ENCODE measurements at places on chromosomes 7 and 10.
A peak's percentile ranks its signal among the peaks of the same experiment; 100 is the strongest.

- no peak for DNase-seq
These were observed 2.7 kb upstream of the LIPF start for GRCh38 chr10:88661577-88661976.

DNA sequence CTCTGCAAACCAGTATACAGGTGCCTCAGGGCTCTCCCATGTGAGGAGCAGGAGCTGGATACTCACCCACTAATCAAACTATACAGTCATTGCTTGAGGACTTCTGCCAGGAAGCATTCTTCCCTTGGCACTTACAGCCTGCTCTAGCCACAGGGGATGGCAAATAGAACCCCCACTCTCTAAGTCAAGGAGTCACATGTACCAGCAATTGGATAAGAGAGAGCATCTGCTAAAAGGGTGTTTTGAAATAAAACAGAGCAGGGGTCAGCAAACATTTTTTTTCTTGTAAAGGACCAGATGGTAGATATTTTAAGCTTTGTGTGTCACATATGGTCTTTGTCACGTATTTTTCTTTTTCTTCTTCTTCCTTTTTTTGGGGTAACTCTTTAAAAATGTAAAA is 865.2 kb upstream of the GHITM start:
- DNase-seq: no peak

GRCh38 chr10:122768389-122768745 is 68.7 kb upstream of the C10orf120 start:
- DNase-seq: no peak

DNA sequence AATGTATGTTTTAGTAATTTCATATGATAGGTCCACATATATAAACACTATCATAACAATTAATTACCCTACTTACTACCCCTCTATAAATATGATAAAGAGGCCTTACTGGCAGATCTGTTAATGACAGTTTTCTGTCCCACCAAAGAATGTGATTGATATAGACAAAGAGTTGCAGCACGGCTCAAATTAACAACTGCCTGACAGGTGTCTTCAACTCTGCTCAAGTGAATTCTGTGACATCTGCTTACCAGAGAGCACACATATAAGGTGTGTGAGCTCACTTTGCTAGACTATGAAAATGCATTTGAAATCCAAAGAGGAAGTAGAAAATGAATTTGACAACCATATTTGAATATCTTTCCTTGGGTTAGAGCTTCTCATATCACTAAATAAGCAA is 36.6 kb downstream of the CACNA2D1 start:
- no peak for DNase-seq

GRCh38 chr7:80807166-80807900 is 111.5 kb downstream of the SEMA3C start:
- DNase-seq: no peak

DNA sequence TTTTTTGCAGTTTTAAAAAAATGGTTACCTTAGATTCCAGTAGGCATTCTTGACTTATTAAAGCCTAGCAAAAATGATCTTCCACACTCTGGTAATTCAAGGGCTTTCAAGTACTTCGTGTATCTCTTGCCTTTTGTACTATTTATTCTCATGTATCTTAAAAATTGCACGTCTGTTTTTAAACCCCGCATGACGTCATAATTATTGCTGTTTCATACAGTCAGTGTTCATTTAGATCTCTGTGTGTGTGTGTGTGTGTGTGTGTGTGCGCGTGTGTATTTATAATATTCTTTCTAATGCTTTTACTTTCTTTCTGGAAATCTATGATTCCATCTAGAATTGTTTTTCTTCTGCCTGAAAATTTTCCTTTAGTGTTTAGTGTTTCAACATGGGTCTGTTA is 234.2 kb downstream of the CCSER2 start:
- DNase-seq: no peak

GRCh38 chr10:89363729-89364442 is 14.0 kb upstream of the IFIT1B start:
- DNase-seq: no peak

DNA sequence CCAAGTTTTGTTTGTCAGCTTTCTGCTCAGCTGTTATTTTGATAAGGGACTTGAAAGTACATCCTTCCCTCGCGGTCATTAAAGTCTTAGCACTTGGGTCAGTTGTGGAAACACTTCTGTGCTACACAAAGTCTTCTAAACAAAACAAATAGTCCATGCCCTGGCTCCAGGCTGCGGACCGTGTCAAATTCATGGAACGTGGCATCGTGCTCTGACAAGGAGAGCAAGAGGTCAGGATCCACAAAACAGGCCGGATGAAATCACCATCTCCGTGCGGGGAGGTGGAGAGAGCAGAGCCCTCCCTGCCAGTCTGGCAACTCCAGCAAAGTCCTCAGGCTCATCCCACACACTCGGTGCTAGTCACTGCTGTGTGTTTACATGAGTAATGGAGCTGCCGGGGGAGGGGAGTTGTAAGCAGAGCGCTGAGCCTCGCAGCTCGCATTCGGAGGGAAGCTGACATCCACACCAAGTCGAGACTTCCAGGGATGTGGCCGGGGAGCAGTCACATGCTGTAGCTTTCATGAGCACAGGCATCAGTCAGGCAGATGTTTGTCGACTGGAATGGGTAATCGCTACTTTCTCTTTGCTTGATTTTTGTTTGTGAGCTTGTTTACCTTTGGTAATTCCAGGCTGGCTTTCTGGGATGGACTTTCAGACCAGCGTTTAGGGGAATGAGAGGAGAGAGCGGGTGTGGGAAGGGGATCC is 147.6 kb downstream of the ARID5B start:
- DNase-seq: no peak

GRCh38 chr7:130149281-130150139 is 55.7 kb downstream of the TMEM209 start:
- DNase-seq: no peak

DNA sequence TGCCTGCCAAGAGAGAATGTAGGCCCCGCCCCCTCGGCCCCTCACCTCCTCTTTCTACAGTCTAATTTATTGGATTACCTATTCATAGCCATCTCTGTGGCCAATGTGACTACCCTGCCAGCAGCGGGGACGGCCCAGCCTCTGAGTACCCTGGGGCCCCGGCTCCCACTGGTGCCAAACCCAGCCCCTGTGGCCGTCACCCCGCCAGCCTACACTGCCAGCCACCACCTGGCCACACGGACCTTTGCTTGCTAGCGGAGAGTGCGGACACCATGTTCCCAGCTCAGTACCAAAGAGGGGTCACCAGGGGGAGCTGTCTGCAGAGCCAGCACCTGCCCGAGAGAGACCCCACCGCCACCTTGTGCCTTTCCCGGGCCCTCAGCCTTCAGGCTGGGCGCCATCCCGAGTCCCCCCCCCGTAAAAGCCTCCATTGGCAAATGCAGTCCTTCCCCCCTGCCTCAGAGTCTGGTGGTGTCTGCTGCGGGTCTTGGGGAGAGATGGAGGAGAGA is 511.1 kb downstream of the ZNF37A start:
- DNase-seq: no peak

- DNase-seq: no peak
These were observed 3.5 kb downstream of the KCP start for GRCh38 chr7:128906766-128907559.

GRCh38 chr7:128986609-128987008 is 48.9 kb downstream of the IRF5 start:
- no peak for DNase-seq

DNA sequence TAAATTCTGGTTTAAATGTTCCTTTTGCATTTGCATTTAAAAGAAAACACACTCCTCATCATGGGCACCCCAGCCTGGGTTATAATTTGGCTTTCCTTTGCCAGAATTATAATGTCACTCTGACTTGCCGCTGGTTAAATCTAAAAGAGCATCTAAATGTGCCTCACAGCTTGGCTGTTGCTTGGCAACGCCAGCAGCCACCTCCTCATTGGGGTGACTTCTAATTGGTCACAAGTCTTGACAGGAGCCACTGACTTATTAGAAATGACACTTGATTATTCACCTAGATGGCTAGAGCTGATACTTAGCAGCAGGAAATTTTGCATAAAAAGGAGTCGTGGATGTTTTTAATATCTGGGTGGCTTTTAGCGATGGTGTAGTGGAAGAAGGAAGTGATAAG is 114.3 kb downstream of the TBXAS1 start:
- no peak for DNase-seq

DNA sequence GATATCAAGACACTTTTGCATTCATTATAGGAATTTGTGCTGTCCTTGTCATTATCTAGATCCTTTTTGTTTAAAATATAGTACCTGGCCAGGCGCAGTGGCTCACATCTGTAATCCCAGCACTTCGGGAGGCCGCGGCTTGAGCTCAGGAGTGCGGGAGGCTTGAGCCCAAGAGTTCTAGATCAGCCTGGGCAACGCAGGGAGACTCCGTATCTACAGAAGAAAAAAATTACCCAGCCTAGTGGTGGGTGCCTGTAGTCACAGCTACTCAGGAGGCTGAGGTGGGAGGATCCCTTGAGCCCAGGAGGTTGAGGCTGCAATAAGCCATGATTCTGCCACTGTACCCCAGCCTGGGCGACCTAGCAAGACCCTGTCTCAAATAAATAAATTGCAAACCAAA is 621 bp upstream of the MORN4 start:
- DNase-seq: no peak

DNA sequence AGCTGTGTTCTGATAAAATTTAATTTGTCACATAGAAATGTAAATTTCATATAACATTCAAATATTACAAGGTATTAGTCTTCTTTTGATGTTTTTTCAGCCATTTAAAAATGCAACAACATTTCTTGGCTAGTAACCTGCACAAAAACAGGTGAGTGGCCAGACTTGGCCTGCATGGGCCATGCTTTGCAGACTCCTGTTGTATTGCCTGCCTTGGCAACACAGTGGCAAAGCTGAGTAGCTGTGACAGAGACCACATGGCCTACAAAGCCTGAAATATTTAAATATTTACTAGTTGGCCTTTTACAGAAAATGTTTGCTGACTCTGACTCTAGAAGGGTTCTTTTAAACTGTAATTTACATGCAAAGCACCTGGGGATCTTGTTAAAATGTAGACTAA is 13.5 kb upstream of the TBX20 start:
- no peak for DNase-seq

GRCh38 chr7:32658467-32658869 is 163.2 kb downstream of the AVL9 start:
- DNase-seq: no peak

GRCh38 chr7:70712942-70713341 is 419.0 kb upstream of the GALNT17 start:
- no peak for DNase-seq

- no peak for DNase-seq
These were observed 43.5 kb upstream of the NKX6-2 start for GRCh38 chr10:132829403-132829802.

DNA sequence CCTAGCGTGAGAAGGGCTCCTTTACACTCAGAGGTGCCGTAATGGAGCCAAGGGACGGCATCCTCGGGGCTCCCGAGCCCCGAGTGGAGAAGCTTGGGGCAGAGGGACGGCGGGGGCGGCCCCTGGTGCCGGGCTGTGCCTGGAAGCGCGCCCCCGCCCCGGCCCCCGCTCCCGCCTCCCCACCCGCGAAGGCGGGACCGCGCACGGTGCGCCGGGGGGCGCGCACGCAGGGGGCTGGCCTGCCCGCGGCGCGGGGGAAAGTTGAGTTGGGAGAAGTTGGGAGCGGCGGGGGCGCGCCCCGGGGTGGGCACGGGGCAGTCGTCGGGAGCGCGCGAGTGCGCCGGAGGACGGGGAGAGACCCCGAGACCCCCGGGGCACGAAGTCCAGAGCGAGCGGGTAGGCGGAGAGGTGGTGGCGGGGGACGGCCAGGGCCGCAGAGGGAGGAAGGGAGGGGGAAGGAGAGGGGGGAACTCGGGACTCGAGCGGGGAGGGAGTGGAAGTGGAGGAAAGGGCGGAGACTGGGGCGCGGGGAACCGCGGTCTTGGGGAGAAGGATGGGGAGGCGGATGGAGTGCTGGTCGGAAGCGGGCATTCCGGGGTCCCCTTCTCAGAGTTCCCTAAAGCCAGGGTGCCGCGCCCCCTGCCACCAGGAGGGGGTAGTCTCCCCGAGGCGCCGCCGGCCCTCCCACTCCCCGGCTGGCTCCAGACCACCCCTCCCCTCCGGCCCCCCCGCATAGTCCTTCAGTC is at the start of gene SLC4A2:
Gene SLC4A2 (plus strand): TSS at position 223 of the 746 bp plus-strand sequence. CDS start 2,399 bp downstream, outside the sequence.
- peak; percentile 58 for DNase-seq

GRCh38 chr7:78222001-78222751 is 423.6 kb downstream of the PHTF2 start:
- DNase-seq: no peak

GRCh38 chr7:18429547-18429946 is 66.0 kb upstream of the HDAC9 start:
- DNase-seq: no peak

GRCh38 chr10:70536196-70536861 is 57.8 kb downstream of the PALD1 start:
- DNase-seq: no peak

DNA sequence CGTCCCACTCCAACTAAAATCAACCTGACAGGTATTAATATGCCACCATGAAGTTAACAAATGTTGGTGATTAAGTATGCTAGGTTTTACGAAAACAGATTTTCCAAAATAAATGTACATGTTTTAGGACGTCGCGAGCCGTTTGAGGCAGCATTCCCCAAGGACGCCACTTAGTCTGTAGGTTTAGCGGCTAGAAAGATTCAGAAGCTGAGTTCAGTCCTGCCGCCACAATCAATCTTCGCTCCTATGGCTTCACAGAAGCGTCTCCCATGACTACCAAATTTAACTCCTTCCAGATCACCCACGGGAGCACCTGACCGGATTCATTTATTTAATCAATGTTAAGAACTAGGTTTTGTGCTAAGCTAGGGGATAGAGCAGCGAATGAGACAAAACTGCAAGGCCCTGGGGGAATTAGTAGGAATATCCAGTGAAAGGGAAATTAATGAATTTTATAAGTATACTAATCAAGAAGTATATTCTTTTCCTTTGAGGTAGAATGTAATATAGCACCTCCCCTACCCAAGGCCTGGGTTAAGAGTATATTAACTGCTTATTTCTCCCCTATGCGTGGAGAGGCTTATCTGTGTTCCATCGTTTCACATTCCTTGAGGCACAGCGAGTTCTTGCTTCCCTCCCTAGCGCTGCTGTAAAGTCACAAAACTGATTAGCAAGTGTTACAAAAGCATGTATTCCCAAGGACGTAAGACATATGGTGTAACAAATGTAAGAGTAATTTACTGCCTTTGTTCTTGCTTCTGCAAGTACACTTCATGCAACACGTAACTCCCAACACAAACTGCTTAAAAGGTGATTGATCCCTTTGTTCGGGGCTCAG is 994 bp upstream of the CYP51A1 start:
- no peak for DNase-seq

DNA sequence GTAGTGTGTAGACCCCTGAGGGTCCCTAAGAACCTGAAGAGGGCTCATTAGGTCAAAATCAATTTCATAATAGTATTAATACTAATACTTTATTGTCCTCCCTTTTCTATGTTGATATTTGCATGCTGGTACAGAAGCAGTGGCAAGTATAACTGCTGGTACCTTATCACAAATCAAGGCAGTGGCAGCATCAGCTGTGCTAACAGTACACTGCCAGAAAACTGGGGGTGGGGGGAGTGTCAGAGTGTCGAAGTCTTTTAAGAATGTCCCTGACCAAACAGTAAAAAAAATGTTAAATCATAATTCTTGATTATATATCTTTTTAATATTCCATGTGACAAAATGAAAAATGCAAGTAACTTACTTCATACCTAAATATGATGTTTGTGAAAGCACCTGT is 716.9 kb downstream of the MAGI2 start:
- DNase-seq: no peak

GRCh38 chr7:96327429-96327828 is 5.5 kb upstream of the SLC25A13 start:
- no peak for DNase-seq

GRCh38 chr10:17199351-17199804 is 2.1 kb downstream of the TRDMT1 start:
- DNase-seq: no peak

GRCh38 chr7:114631249-114631822 is 216.7 kb downstream of the FOXP2 start:
- DNase-seq: no peak

All from NCI-H187 (cell line).